ENCODE measurements at places on chromosomes 3 and 15. TPM values are rescaled to one million over a fixed set of nuclear protein-coding genes. Genes with fewer than 3 reads are reported as not detected.
A peak's percentile ranks its signal among the peaks of the same experiment; 100 is the strongest.

DNA sequence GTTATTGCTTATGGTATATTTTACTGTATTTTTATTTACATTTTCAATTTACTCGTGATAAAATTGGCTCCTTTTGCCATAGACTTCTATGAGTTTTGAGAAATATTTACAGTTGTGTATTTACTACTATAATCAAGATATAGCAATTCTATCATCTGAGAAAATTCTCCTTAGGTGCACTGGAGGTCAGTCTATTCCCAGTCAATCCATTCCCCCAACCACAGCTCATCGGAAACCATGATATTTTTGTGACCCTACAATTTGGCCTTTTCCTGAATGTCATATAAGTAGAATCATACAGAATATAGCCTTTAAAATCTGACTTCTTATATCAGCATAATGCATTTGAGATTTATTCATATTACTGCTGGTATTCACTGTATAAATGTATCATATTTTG lies 114.7 kb upstream of the LRTM1 start:
- peak; percentile 15 for DNase-seq

- no peak for DNase-seq
Observed at GRCh38 chr3:136749091-136749490, 3.1 kb downstream of the STAG1 start.

LCTL gene
- 0.39 TPM for polyA plus RNA-seq

DNA sequence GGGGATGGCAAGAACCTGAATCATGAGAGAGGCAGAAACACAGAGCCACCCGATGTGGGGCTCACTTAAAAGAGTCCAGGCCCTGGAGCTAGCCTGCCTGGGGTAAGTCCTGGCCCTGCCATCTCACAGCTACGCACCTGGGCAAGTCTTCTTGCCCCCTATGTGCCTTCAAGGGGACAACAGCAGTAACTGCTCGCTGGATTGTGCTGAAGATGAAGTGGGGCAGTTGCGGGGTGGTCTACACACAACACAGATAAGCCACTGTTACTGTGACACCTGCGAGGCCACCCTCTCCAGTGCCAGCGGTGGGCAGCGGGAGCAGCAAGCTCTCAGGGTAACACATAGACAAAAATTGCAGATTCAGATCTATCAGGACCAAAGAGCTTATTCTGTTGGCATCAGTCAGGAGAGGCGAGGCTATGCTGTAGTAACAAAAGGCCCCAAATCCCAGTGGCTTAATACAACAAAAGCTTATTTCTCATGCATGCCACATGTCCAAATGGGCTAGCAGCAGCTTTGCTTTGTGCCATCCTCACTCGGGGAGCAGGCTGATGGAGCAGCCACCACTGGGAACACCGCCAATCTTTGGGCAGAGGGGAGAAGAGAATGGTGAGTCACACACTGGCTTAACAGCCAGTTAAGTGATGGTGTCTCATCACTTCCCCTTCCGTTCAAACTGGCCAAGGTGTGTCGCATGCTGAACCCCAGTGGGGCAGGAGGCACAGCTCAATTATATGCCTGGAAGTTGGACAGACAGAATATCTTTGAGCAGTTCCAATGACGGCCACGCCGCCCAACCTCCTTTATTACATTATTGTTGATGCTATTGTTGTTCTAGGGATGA lies 78.3 kb downstream of the WNT7A start:
- no peak for DNase-seq

GAP43 gene
- 4.9 TPM for polyA plus RNA-seq

- DNase-seq, result no peak
Observed at GRCh38 chr3:30354513-30354912, 251.9 kb upstream of the TGFBR2 start.

KCNH8 gene
- polyA plus RNA-seq, result 0.25 TPM

DNA sequence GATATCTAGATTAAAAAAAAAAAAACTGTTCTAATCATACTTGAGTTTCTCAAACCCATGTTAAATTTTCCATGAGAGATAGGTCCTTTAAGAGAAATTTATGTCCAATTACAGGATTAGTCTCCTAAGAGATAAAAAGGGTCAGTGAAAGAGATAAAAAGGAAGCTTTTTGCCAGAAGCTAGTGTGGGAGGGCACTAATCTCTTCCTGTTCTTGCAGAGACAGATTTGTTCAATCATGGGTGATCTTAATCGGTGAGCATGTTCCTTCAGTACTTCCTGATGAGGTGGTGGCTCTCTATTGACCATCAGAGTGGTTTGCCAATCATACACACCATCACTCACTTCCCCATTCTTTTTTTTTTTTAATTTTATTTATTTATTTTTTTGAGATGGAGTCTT lies 16.9 kb upstream of the LPP start:
- DNase-seq, result no peak

DNA sequence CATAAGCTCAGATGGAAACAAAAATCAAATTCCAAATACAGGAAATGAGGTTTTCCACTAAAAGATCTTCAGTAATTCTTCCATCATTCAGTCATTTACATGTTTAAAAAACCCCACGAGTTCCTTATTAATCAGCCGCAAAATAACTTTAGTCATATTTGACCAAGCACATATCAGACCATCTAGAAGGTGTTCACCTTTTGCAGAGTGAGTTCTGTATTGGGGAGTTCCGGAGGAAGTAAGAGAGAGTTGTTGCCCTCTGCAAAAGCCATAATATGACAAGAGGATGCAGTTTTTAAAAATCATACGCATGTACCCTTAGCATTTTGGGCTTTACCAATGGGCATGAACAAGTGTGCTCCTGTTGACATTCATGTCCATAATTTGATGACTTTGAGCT lies 61.6 kb downstream of the CCR1 start:
- DNase-seq, result no peak

- DNase-seq, result no peak
Observed at GRCh38 chr15:74828835-74829234, 2.4 kb downstream of the CPLX3 start.

KLHL40 gene
- 124 TPM for polyA plus RNA-seq

- peak; percentile 15 for DNase-seq
Observed at GRCh38 chr3:71984843-71985613, 200.1 kb upstream of the PROK2 start.

DNASE1L3 gene
- 1.6 TPM for polyA plus RNA-seq

IQCF5 gene
- not detected for polyA plus RNA-seq

CELF6 gene
- 1.2 TPM for polyA plus RNA-seq

NR2E3 gene
- 2.3 TPM for polyA plus RNA-seq

CSPG5 gene
- 1.5 TPM for polyA plus RNA-seq

PTPN23 gene
- 26.7 TPM for polyA plus RNA-seq
